ENCODE measurements at places on chromosomes 2 and 18.
A peak's percentile ranks its signal among the peaks of the same experiment; 100 is the strongest.

DNA sequence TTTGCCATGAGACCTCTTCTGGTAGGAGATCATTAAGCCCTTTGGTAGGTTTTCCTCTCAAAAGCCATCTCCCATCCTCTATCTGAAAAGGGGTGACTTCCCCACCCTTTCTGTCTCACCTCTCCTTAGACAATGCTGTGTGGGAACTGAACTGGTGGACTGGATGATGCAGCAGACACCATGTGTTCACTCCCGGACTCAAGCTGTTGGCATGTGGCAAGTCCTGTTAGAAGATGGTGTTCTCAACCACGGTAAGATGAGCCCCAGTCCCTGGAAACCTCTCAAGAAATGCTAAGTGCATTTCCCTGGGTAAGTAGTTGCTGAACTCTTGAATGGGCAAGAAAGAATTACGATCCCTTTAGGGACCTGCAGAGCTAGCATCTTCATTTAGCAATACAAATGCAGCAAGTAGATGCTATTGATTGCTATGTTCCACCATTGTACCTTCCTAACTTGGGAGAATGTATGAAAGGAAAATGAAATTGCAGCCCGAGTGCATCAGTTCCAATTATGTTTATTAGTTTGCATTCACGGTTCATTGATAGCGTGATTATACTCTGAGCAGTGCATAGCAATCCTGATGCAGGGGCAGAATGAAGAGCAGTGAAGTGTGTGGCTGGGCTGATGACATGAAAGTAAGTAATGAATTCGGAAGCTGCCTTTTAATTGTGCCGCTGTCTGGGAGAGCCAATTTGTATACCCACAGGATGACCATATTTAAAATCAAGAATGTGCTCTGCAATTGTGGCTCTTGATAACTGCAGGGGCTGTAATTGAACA lies 110.0 kb upstream of the MAP3K20 start:
- DNase-seq = no peak

DNA sequence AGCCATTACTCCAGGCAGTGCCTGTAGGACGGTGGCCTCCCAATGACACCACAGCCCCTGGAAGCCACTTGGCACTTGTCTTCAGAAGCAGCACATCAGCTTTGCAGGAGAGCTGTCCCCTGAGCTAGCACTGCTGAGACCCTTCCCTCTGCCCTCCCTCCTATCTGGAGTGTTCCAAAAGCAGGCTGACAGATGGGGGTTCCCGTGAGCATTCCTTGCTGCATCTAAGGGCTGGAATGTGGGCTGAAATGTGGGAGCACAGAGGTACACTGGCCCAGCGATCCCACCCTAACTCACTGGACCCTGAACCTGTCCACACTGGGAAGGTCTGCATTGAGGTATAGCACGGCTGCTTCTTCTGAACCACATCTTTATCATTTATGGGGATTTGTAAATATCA lies 230.1 kb downstream of the ANAPC1 start:
- no peak for DNase-seq

DNA sequence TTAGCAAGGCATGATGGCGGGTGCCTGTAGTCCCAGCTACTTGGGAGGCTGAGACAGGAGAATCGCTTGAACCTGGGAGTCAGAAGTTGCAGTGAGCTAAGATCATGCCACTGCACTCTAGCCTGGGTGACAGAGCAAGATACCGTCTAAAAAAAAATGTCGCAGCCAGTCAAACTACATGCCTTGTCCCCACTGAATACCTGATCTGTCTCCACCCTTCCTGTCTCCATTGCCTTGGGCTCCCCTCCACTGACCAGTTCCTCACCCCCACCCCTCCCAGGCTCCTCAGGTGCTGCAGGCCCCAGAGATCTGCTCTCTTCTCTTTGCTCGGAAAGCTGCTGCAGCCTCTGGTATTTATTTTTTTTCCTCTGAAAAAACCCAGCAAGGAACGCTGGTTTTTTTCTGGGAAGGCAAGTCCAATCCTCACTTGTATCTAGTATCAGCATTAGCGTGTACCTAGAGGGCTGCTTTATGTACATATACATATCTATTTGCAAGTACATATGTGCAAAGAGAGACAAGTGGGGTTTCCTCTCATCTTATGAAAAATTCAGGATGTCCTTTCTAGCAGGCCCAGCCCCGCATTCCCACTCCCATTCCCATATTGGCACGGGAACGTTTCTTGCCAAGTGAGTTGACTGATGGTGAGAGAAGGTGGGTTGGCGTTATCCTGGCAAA lies 4.4 kb downstream of the PSD4 start:
- DNase-seq = no peak

- DNase-seq = no peak
These were observed 353.6 kb upstream of the ID2 start for GRCh38 chr2:8328217-8328616.

DNA sequence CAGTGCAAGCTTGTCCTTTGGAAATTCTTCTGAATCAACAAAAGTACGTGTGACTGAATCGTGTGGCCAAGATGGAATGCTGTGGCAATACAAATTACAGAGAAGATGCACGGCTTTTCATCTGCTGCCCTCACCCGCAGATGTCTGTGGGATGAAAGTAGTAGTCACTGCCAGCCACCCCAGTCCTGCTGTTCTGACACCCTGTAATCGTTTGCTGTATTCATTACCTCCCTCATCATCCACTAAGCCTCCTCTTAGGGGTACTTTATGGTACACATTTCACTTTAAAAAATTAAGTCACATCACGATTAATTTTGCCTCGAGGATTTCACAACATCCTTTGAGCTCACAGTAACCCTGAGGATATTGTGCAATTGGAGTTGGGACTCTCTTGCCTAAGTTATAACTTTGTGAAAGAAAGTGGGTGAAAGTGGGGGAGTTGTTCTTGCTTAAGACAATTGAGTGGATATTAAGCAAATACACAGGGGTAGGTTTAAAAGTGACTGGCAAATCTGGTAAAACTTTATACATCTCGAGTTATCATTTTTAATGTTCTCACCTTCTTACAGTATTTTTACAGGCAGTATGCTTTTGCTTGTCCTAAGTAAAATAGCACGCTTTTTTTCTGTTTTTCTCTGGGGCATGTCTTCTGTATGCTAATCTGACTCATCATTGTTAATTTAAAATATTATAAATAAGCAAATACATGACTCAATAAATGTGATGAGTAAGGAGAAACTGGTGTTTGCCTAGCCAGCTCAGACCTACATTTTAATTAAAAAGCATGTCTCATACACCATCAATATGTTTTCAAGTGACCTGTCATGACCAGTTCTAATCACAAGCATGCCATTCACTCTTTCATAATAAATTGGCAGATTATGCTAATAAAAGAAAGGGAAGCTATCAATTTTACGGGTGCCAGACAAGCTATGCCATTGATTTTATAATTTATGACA lies 680.9 kb downstream of the IRS1 start:
- DNase-seq = no peak

DNA sequence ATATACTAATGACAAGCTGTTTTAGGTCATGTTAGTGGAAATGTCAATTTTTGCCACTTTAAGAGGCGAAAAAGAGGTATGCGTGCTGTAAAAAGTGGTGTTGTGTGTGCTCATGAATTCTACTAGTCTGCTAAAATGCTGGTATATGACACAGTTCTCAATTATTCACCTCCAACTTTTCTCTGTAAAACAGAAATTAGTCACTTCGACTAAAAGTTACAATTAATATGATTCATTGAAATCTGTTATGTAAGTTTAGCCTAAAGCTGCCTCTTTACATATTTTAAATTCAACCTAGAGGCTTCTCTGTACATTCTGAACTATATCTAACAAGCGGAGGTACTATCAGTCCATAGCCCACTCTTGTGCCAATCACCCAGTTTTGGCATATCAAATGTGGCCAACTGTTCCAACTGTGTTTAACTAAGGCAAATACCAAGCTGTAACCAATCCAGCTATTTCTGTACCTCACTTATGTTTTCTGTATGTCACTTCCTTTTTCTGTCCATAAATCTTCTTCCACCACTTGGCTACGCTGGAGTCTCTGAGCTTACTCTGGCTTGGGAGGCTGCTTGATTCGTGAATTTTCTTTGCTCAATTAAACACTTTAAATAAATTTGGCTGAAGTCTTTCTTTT lies 20.8 kb downstream of the BAZ2B start:
- peak; percentile 85 for DNase-seq

DNA sequence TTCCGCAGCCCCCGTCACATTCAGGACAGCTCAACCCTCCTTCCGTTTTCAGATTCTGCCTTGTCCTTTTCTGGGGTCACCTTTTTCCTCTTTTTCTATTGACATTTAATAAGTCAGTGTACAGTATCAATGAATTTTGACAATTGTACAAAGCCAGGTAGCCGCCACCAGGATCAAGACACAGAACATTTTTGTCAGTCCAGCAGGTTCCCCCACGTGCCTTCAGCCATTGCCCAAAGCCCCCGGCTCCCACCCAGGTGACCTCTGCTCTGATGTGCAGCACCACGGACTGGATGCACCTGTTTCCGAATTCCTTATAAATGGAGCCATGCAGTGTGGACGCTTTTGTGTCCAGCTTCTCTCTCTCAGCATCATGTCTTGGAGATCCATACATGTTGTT lies 30.0 kb downstream of the CROCC2 start:
- no peak for DNase-seq

- DNase-seq = no peak
These were observed 583 bp downstream of the HIBCH start for GRCh38 chr2:190318931-190319554.

DNA sequence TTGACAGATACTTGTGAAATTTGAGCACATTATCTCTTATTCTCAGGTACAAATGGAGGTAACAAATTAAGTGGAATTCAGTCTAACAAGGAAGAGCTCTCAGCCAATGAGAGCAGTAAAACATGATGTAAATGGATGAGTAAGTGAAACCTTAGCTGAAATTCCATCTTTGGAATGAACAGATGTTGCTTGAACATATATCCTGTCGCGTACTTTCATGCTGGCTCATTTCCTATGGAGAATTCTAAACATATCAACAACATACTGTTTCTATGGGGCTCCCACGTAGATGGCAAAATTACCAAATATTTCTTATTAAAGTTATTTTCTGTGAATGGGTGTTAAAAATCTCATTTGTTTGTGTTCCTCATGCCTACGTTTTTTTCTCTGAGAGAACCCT lies 256.3 kb upstream of the LINC00305 start:
- DNase-seq = no peak

GRCh38 chr2:64841461-64841860 lies 147.7 kb upstream of the SLC1A4 start:
- DNase-seq = no peak

DNA sequence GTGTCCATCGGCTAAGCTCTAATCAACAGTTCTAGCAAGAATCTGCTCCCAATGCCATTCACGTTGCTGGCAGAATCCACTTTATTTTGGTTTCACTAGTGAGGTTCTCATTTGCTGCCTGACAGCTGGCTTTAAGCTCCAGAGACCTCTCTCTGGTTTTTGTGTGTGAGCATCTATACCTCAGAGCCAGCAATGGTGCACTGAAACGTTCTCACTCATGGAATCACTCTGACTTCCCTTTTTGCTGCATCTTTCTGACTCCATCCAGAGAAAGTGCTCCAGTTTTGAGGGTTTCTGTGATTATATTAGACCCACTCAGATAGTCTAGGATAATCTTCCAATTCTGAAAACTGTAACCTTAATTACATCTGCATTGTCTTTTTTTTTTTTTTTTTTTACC lies 596.6 kb downstream of the RNF144A start:
- no peak for DNase-seq

GRCh38 chr18:39178166-39178565 lies 1612.6 kb upstream of the CELF4 start:
- DNase-seq = no peak

DNA sequence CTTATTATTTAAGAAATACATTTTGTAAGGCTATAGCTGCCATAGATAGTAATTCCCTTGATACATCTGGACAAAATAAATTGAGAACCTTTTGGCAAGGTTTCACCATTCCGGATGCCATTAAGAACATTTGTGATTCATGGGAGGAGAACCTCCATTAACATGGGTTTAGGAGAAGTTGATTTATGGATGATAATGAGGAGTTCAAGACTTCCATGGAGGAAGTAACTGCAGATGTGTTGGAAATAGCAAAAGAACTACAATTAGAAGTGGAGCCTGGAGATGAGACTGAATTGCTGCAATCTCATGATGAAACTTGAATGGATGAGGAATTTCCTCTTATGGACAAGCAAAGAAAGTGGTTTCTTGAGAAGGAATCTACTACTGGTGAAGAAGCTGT lies 17.3 kb downstream of the PHLPP1 start:
- no peak for DNase-seq
